Lower leg skin (tissue), 4 donors: ENCODE measurements at places on chromosomes 4 and X. TPM values are rescaled to one million over a fixed set of nuclear protein-coding genes. Genes with fewer than 3 reads are reported as not detected.

DNA sequence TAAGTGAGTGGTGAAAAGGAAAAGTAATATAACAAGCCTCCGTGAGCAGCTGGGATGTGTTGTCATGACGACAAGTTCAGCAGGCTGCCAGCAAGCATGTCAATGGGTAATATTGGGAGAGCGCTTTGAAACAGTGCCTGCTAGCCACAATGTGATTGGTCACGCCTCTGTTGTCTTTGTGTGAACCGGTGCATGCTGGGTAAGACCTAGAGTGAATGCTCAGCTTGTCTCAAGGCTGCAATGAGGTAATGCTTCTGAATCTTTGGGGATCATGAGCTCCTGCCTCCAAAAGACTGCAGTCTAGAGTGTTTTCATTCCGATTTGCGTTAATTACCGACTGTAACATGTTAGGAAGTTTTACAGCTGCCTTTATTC is 54.9 kb downstream of the STOX2 start:
- DNase-seq, result no peak

DNA sequence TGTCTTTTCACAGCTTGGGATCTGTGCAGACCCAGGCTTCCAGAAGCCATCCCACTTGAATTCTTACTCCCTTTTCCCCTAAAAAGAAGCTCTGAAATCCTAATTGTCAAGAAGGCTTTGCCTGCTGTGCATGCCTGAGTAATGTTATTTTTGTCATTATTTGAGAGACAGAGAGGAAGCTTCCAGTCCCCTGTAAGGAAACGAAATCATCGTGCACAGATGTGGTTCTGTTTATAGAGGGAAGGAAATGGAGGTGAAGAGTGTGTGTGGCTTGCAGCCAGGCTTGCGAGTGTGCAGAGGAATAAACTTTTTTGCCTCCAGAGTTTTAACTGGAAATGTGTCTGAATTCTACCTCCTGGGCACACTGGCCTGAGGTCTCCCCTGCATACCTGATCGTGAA is 70.2 kb downstream of the TBL1X start:
- no peak for DNase-seq

GRCh38 chr4:80172203-80172602 is 25.1 kb upstream of the PRDM8 start:
- no peak for DNase-seq

DNA sequence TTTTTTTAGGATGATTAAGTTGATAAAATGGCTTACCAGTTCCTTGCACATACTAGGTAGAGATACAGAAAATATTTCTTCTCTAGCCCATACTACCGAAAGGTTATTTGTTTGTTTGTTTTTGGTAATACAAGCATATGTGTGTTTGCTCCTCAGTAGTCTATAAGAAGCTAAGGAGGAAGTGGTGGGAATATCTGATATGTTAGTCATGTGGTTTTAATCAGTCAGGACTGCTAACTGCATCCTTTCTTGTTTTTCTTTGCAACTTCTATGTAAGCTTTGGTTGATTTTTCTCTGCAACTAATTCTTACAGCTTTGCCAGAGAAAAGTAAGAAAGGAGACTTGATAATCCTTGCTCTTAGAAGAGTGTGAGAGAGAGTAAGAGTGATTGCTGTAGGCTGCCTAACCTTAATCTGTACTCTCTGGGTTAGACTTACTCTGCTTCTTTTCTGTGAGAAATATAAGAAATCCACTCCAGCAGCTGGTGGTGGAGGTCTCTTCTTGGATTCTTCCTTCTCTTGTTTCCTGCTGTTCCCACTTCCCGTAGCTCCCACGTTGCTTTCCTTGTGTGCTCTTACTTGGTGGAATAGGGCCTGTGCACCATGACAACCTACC is 28.3 kb downstream of the SEPTIN11 start:
- DNase-seq, result no peak

GRCh38 chrX:3442691-3443090 is 96.2 kb upstream of the MXRA5 start:
- DNase-seq, result no peak

GRCh38 chr4:30828264-30828926 is 108.2 kb downstream of the PCDH7 start:
- no peak for DNase-seq

The GNRHR gene
- total RNA-seq, result not detected

The CDKL5 gene
- total RNA-seq, result 3.3 TPM
